Forelimb muscle (tissue), 1 donor: ENCODE measurements at places on chromosomes 16 and 17.

GRCh38 chr17:29567554-29568330 lies 759 bp upstream of the TP53I13 start:
- no peak for DNase-seq

GRCh38 chr17:50420419-50421112 lies 5.5 kb upstream of the ACSF2 start:
- DNase-seq, result no peak

DNA sequence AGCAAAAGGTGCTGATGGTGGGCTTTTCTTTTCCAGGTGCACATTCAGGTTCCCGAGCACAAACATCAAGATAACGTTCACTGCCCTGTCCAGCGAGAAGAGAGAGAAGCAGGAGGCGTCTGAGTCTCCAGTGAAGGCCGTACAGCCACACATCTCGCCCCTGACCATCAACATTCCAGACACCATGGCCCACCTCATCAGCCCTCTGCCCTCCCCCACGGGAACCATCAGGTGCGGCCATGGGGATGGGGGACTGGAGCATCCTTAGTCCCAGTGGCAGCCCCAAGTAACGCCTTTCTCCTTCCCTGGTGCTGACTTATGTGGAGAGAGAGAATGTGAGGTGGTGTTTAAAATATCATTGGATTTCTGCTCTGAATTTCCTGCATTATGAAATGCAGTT lies 43.8 kb downstream of the FOXK2 start:
- no peak for DNase-seq

DNA sequence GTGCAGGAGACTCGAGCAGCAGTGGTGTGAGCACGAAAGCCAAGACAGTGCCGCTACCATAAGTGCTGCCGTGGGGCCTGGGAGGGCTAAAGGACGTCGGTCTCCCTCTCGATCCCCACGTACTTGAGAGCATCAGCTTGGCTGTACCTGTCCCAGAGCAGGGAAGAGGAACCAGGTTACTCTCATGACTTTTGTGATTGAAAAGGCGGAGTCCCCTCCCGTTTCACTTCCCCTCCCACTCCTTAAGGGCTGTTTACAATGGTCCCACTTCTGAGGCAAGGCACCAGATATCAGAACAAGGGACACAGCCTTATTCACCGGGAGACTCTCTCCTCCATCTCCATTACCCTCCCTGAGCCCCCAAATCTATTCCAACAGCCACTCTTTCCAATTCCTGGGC lies 20.1 kb downstream of the CNTNAP1 start:
- DNase-seq, result no peak

DNA sequence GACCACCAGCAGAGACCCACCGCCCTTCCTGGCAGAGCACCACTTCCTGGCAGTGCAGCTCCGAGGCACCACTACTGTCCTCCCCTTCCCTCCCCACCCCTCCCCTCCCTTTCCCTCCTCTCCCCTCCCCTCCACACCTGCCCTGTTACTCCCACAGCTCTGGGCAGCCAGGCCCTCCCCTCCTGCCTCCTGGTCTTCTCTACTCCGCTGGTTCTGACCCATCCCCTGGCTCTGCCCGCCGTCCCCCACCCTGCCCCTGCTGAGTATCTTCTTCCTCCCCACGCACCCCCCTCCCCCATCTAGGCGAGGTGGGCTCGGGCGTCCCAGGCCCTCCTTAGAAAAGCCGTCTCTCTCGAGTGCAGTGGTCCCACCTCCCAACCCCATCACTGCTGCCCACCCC lies 77.7 kb downstream of the AMFR start:
- no peak for DNase-seq

DNA sequence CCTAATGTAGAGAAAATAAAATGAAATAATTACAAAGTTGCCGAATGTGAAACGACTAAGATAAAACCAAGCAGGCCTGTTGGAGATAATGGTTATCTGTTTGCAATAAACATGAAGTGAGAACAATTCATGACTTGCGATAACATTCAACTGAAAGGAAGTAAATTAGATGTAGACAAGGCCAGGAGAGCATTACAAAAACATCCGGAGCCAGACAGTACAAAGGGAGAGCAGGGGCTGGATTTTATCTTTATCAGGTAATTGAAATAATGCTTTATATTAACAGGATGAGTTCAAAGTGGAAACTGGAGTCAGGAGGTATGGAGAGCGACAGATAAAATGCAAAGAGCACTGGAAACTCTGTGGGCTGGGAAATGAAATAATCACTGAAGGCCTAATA lies 265.6 kb upstream of the GOT2 start:
- DNase-seq, result no peak
